ENCODE measurements at places on chromosomes 2 and 18.

GRCh38 chr2:186979439-186980116, 130.6 kb upstream of the ZSWIM2 start:
- no peak for DNase-seq

- DNase-seq: peak; percentile 54
These were observed 19.2 kb upstream of the IL36G start for GRCh38 chr2:112958428-112959108.

GRCh38 chr2:43098539-43098938, 127.9 kb downstream of the ZFP36L2 start:
- DNase-seq: no peak

DNA sequence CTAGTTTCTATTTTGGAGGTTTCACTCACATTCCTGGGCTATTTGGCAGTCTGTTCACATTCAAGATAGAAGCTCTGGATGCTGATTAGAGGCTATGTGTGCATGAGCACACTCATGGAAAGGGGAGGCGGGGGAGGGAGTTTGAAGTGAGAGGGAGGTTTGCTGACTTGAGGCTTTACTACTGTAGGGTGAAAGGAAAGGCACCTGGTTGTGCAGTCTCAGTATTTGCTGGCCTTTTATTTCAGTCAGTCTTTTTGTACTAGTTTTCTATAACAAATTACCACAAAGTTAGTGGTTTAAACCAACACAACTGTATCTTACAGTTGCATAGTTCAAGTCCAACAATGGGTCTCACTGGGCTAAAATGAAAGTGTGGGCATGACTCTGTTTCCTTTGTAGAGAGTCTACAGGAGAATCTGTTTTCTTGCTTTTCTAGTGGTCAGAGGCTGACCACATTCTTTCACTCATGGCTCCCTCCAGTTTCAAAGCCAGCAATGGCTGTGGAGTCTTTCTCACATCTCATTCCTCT, 47.7 kb upstream of the NR4A2 start:
- no peak for DNase-seq

- DNase-seq: peak; percentile 47
These were observed 526 bp downstream of the COX7A2L start for GRCh38 chr2:42360493-42360889.

- DNase-seq: no peak
These were observed 1353.7 kb upstream of the LRRTM1 start for GRCh38 chr2:81658227-81658626.

- DNase-seq: no peak
These were observed 26.2 kb upstream of the CYP27A1 start for GRCh38 chr2:218755567-218756404.

GRCh38 chr2:44786817-44787214, 154.7 kb upstream of the SIX3 start:
- DNase-seq: no peak

GRCh38 chr2:20164734-20165478, 60.0 kb downstream of the SDC1 start:
- no peak for DNase-seq

GRCh38 chr2:40034198-40034597, 255.1 kb upstream of the THUMPD2 start:
- no peak for DNase-seq

GRCh38 chr18:37514953-37515352, 50.6 kb downstream of the CELF4 start:
- no peak for DNase-seq

- DNase-seq: no peak
These were observed 173.7 kb upstream of the ATP5MC3 start for GRCh38 chr2:175355246-175355645.

DNA sequence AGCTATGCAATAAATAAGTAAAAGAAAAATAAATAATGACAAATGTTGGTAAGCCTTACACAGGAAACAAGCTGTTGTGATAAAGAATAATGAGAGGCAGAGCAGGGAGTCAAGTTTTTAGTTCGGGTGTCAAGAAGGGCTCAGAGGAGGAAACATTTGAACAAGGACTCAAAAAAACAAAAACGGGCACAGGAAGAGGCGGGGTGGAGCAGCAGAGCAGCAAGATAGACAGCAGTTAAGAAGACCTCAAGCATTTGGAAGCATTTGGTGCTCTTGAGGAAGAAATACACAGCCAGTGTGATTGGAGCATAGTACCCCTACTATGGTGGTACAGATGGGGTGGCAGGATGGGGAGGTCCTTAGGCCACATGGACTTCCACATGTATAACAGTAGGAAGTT, 2.8 kb downstream of the TMEM169 start:
- DNase-seq: peak; percentile 30

DNA sequence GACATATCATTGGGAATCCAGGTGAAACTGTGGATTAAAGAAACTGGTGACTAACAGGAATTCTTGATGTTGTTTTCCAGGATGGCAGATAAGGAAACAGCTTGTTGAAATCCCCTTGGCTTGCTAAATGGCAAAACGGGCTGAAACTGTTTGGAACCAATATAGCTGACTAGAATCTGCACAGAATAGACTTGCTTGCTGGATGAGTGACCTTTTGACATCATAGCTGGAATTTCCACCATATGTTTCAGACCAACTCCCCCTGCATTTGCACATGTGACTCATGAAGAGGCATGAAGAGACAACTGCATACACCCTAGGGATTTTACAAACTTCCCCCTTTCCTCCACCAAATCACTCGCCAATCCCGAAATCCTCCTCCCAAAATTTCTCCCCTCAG, 87.7 kb upstream of the LYPD1 start:
- no peak for DNase-seq

- DNase-seq: no peak
These were observed 114.0 kb downstream of the LYPD6B start for GRCh38 chr2:149152469-149152953.

DNA sequence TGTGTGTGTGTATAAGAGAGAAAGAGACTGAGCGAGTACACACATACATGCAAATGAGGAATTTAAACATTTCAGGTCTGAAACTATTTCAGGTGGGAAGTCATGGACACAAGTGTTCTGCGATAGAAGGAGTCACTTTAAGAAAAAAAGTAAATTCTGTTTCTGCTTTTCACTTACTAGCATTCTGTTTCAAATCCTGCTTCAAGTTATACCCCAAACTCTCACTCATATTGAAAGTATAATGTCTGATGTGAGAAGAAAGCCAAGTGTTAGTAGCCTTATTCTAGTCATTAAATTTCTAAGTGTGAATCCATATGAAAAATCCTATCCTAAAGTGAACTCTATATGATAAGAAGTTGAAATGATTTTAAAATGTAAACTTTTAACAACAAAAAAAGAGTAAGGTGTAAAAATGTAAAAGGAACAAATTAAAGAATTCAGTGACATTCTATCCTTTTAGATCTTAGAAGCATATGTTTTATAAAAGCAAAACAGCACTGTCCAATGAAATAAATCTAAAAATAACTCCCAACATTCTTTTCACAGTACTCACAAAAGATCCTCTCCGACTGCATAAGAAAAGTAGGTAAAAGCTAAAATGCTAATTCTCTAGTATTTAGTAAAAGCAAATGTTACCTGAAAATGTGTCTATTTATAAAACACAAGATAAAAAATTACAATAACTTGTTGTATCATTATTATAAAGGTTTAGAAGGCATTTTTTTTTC, 570.6 kb downstream of the ZEB2 start:
- no peak for DNase-seq

DNA sequence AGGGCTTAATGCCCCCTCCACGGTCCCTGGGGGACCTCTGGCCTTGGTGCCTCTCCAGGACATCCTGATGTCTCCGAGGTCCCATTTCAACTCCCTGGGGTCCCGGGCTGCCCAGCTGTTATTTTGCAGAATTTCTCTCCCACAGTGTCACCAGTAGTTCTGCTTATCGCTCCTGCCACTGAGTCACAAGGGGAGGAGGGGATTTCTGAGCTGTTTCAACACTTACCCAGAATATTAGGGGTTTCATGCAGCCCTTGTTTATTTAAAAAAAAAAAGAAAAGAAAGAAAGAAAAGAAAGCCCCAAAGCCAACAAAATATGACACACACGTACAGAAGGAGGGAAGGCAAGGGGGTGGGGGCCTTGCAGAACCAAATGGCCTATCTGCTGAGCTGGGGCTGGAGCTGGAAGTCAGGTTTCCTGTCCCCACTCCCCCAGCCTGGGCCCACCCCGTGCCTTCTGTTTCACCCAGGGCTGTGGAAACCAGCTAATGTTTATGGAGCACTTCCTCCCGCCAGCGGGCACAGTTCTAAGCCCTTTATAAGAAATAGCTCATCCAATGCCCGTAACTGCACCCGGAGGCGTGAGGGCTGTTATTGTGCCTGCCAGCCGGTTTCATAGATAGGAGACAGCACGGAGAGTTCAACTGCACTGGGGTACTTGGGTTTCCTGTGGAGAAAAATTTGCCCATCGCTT, 8.4 kb upstream of the ARID5A start:
- DNase-seq: no peak

- DNase-seq: no peak
These were observed 25.8 kb downstream of the KCNJ3 start for GRCh38 chr2:154724194-154724797.

DNA sequence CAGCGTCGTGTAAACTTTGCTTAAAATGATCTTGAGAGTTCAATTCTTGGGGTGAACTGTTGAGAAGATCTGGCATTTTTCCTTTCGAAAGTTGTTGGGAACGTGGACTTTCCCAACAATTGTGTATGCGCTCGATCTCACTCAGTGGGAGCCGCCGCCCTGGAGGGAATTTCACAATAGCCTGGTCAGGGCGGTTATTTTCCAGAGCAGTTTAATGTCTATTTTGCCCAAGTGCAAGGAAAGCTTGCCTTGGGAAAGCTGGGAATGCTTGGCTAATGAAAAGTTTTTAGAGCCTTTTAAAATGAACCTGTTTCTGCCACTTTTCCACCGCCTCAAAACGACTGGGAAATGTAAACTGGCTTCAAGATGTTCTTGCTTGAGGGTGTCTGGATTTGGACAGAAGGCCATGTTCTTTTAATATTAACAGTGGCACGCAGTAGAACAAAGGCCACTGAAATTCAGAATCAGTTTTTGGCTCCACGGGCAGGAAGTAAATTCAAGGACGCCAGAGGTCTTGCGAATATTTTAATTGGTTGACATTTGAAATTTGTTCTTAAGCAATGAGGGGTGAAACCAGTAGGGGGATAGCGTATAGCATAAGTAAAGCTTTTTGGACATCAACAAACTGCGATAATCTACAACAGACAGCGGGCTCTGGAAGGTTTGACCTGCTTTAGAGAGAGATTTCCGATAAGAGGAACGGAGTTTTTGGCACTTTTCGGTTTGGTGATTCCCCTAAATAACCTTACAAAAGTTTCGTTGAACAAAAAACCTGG, 1.2 kb downstream of the CFLAR start:
- DNase-seq: peak; percentile 78

GRCh38 chr18:70453058-70453775, 164.4 kb downstream of the SOCS6 start:
- DNase-seq: no peak

GRCh38 chr18:46155641-46156051, 51.5 kb downstream of the HAUS1 start:
- DNase-seq: no peak

DNA sequence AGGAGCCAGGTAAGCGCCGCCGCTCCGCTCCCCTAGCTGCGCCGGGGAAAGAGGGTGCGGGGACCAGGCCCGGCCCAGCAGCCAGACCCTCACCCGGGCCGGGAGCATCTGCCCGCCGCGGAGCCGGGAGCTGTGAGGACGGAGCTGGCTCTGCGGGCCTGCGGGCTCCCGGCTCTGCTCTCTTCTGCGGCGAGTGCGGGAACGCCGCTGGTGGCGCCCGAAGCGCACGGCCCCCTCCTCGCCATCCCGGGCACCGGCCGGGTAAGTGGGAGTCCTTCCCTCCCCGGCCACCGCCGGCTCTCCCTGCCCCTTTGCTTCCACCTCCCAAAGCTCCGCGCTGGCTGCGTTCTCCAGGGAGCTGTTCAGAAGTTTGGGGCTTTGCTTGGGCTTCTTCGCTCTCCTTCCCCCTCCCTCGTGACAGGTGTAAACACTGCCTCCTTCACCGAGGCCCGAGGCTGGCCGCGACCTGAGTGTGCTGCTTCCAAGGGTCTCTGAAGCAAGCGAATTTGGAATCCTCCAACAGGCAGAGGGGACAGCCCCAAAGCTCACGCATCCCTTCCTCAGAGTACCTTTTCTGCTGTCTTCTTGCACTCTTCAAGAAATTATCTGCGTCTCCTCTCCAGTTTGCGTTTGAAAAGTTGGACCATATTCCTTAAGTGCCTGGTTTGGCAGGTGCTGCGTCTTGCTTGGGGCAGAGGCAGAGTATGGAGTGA, 632 bp downstream of the AFTPH start:
- no peak for DNase-seq

- no peak for DNase-seq
These were observed 96.1 kb downstream of the PPP1R1C start for GRCh38 chr2:182081602-182082260.

DNA sequence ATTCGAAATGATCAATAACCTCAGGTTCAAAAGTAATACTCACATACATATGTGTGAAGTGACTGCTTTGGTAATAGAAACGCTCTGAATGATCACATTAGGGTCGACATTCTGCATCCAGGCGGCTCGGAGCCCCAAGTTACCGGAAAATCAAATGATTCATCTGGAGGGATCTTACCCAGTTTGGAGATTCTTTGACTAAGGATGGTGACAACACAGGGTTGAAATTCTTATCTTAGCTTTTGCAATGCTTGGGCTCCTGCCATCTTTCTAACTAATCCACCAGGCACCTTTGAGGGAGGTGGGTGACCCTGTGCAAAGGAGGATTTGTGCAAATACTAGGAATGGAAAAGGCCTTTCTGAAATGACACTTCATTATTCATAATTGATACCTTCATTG, 10.8 kb downstream of the GBX2 start:
- no peak for DNase-seq

- no peak for DNase-seq
These were observed 1787.0 kb upstream of the PIK3C3 start for GRCh38 chr18:40168026-40168425.

GRCh38 chr2:45922577-45922988, 271.1 kb downstream of the PRKCE start:
- DNase-seq: peak; percentile 58

DNA sequence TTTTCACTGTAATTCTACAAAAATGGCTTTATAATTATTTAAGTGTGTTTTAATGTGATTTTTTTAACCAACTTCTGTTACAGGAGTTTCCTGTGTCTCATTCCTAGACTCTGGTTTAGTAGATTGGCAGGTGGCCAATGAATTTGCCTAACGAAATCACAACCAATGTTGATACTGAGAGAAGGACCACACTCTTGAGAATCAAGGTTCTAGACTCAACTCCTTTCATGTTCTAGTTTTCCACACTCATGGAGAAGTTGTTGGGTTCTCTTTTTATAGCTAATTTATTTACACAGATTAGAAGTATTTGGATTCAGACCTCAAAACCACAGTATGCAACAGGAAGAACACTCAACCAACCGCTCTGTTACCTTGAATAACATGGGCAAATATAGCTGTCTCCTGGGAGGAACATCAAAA, 22.6 kb upstream of the USP34 start:
- DNase-seq: no peak

- peak; percentile 1 for DNase-seq
These were observed 132.8 kb upstream of the REG3A start for GRCh38 chr2:79292239-79292957.

- DNase-seq: no peak
These were observed 33.6 kb downstream of the RASGRP3 start for GRCh38 chr2:33509908-33510585.

- DNase-seq: no peak
These were observed 226.6 kb downstream of the BABAM2 start for GRCh38 chr2:28117104-28117596.

Measured in retina (tissue), 1 donor.